Cerebellar cortex (tissue), 1 donor: ENCODE measurements at places on chromosomes 3 and 15.
A peak's percentile ranks its signal among the peaks of the same experiment; 100 is the strongest.

DNA sequence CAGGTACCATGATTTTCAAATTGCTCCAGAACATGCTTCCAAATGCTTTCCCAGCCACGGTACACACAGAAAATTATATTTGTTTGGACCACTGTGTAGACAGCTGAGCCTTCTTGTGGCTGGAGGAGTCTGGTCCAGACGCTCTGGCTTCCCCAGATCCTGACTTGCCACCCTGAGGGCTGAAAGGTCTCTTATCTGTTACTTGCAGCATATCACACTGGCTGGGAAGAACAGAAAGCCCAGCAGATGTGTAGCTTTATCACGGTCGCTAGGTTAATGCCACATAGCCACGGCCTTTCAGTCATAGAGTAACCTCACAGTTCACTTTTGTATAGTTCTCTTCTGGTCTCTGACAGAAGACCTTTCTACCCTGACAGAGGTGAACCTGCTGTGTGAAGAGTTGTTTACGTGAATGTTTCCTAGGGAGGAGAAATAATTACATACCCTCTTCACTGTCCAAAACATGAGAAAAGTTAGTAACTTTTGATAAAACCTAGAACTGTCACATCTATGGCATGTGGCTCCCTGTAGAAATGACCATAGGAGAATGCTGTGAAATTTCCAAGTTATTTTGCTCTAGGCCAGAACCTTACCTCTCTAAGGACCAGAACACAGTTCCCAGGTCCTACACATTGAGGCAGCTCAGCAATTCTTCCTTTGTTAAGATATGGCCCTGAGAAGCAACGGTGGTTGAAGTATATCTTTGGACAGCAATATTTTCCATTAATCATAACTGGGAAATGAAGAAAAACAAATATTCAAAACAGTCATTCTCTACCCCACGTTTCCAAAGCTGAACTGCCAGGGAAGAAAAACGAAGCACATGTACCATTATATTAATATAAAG is 15.8 kb upstream of the STIMATE start:
- no peak for DNase-seq

- no peak for DNase-seq
Measured at GRCh38 chr3:169554611-169555010, 108.9 kb downstream of the MECOM start.

DNA sequence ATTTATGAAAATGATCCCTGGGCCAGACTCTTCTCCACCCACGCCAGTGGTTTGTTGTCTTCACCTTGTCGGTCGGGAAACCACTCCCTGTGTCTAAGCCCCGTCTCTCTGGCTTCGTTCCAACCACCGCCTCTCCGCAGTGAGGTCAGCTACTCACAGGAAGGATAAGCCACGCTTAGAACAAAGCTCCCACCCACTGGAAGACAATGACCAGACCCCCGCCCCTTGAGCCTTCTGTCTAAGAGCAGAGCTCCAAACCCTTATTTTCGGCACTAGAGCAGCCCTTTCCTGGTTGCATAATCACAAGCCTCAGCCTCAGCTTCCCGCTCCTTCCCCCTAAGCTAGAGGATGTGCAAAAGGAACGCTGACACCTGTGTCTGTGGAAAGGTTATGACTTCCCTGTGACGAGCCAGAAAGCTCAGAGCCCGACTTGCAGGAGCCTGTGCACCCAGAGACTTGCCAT is 114.9 kb upstream of the MEF2A start:
- DNase-seq = no peak

- no peak for DNase-seq
Measured at GRCh38 chr3:183050706-183051105, 48.6 kb downstream of the MCCC1 start.

DNA sequence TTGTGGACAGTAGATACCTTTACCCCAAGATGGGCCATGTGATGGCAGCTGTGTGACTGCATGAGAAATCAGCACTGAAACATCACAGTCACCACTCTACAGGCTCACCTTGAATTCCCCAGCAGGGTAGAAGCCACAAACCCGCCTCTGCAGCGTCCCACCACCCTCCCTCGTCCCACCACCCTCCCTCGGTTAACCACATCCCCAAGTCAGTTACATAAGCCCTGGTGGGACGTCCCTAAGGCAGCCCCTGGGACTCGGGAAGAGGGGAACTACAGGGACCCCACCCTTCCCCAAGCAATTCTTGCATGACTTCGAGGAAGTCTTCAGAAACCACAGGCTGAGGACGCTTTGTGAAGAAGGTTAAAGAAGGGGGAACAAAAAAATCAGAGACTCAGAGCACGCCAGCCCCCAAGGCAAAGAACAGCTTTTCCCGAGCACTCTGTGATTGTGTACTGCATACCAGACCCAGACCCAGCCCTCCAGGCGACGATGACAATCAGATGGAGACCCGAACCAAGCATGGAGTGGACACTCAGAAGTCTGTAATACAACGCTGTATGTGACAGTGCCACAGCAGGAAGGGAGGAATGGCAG is 60.5 kb downstream of the SH3BP5 start:
- DNase-seq = no peak

DNA sequence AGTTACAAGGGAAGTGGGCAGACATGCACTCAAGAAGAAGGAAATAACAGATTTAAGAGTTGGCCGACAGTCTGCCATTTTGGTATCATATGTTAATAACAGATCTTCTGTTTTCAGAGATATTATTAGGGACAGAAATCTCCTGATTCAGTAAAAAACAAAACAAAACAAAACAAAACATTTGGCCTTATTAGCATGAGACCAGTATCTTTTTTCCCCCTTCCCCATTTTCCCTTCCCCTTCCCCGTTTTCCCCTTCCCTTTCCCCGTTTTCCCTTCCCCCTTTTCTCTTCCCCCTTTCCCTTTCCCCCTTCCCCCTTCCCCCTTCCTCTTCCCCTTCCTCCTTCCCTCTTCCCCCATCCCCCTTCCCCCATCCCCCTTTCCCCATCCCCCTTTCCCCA is 39.4 kb downstream of the BBS4 start:
- no peak for DNase-seq

- no peak for DNase-seq
Measured at GRCh38 chr3:12870942-12871341, 29.6 kb upstream of the RPL32 start.

GRCh38 chr3:120059081-120059864 is 35.0 kb downstream of the GSK3B start:
- DNase-seq = no peak

- DNase-seq = no peak
Measured at GRCh38 chr15:43799945-43800285, at the start of gene SERINC4. SERINC4 (minus strand) TSS chr15:43800220; CDS start chr15:43799986, 234 bp downstream.

GRCh38 chr3:84974347-84974746 is 15.6 kb downstream of the CADM2 start:
- DNase-seq = peak; percentile 44

GRCh38 chr15:67094001-67094826 is 28.8 kb downstream of the SMAD3 start:
- no peak for DNase-seq

GRCh38 chr15:60635507-60636352 is 156.8 kb upstream of the ICE2 start:
- DNase-seq = no peak

- no peak for DNase-seq
Measured at GRCh38 chr15:63494408-63494807, 10.0 kb upstream of the USP3 start.

DNA sequence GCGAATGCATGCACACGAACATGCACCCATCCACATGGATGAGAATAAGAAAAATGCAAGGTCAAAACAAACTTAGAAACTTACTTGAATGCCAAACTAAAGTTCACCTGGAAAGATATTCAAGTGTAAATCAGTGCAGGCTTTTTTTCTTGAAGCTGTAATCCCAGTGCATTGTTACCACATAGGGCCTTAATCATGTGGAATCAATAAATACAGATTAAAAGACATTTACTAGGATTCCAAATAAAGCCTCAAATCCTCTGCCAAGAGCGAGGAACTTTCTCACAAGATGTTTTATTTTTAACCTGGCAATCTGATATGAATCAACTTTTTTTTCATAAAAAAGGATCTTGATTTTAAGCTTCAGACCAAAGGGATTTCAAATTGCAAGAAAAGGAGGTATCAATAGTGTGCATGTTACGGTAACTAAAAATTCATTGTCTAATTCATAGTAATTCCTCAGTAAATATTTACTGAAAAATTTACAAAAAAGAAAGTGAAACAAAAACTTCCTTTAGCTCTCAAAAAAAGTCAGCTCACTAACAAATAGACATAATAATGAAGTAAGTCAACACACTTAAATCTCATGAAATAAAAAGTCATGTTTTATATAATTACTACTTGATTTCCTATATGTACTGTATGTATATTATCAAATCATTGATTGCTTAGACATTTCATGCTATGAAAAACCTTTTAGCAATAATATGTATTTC is 978.6 kb downstream of the PLOD2 start:
- DNase-seq = no peak

- DNase-seq = no peak
Measured at GRCh38 chr3:194072097-194072428, 63.9 kb upstream of the HES1 start.
